Kidney (tissue), 22 donors: ENCODE measurements at places on chromosomes 4 and X.

- no peak overlapping the region for H3K4me3 ChIP-seq
- H3K36me3 ChIP-seq, result no peaks in the 10 kb centered on the region
- no peaks in the 10 kb centered on the region for H3K27me3 ChIP-seq
- no peaks in the 10 kb centered on the region for H3K4me1 ChIP-seq
- no peak for DNase-seq
- no peak overlapping the region for H3K27ac ChIP-seq
Observed at GRCh38 chr4:36292556-36293188, 11.3 kb downstream of the DTHD1 start.

DNA sequence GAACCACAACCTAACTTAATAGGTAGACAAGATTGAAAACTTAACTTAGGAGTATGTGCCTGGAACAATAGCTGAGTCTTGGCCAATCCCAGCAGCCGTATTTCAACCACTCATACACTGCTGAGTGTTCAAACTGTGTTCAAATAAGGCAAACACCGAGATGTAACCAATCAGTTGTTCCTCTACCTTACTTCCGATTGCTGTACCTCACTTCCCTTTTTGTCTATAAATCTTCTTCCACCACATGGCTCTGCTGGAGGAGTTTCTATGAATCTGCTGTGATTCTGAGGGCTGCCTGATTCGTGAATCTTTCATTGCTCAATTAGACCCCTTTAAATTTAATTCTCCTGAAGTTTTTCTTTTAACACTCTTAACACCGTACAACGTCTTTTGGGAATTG, 108.0 kb downstream of the ANAPC4 start:
- H3K4me3 ChIP-seq, result no peak overlapping the region
- no peaks in the 10 kb centered on the region for H3K27me3 ChIP-seq

- no peaks in the 10 kb centered on the region for H3K36me3 ChIP-seq
- no peaks in the 10 kb centered on the region for H3K27me3 ChIP-seq
- peak overlapping the region; percentile 66 for H3K4me3 ChIP-seq
- peaks cover 3% of the 10 kb centered on the region for H3K4me1 ChIP-seq
- DNase-seq, result no peak
Observed at GRCh38 chr4:15779306-15779705, 1.2 kb downstream of the CD38 start.

- no peaks in the 10 kb centered on the region for H3K27me3 ChIP-seq
- H3K27ac ChIP-seq, result peak overlapping the region; percentile 81
- H3K36me3 ChIP-seq, result no peaks in the 10 kb centered on the region
- H3K4me1 ChIP-seq, result peaks cover 13% of the 10 kb centered on the region
Observed at GRCh38 chr4:76589402-76589801, 154.4 kb downstream of the SHROOM3 start.

DNA sequence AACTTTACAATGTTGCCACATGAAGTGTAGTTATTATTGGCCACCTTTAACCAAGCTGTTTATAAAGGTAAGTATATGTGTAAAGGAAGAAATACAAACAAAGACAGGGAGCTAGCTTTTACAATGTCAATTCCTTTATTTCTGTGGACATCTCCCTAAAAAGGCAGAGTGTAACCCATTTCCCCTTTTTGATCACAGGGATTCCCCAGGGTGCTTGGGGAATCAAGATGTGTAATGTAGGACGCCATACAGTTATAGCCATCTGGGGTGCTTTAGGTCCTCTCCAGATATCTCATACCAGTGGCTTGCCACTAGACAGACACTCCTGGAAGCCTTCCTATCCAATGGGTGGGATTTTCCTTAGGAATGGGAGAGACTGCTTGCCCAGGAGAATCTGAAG, 4.2 kb upstream of the CUL4B start:
- H3K27me3 ChIP-seq, result no peaks in the 10 kb centered on the region
- no peak for DNase-seq
- peaks cover 7% of the 10 kb centered on the region for H3K4me1 ChIP-seq
- no peak overlapping the region for H3K4me3 ChIP-seq
